ENCODE measurements at places on chromosomes 3 and 15.

DNA sequence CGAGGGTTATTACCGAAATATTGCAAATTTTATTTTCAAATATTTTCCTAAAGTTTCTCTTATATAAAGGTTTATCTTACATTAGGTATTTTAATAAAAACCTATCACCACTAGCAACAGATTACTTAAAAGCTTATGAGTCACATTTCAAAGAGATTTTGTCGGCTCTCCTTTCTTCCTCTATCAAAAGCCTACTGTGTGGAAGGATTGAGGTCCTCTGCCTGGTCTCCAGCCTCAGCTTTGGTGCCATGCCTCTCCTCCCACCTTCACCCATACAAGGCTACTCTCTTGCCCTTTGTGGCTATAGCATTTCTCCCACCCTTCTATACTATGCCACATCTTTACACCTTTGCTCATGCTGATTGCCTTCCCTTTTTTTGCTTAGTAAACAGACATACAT, 199.3 kb downstream of the TNIK start:
- no peak for DNase-seq

GRCh38 chr15:67361100-67361499, 106.5 kb downstream of the IQCH start:
- no peak for DNase-seq

- DNase-seq, result no peak
These were observed 765 bp upstream of the UBE2E2 start for GRCh38 chr3:23202203-23202920.

GRCh38 chr3:156664831-156665178, 9.6 kb upstream of the TIPARP start:
- DNase-seq, result no peak

GRCh38 chr3:154783061-154783460, 297.1 kb upstream of the MME start:
- no peak for DNase-seq

- DNase-seq, result no peak
These were observed 465.3 kb downstream of the FGF12 start for GRCh38 chr3:192262001-192262400.

- no peak for DNase-seq
These were observed 12.8 kb downstream of the RBP2 start for GRCh38 chr3:139463466-139463865.

- no peak for DNase-seq
These were observed 1215.5 kb downstream of the ROBO2 start for GRCh38 chr3:78255403-78255802.

GRCh38 chr3:88114878-88115549, 34.7 kb upstream of the C3orf38 start:
- DNase-seq, result no peak
